ENCODE measurements at places on chromosomes 16 and 17.

- peak; percentile 84 for DNase-seq
Observed at GRCh38 chr16:85141491-85142128, 29.3 kb upstream of the CIBAR2 start.

DNA sequence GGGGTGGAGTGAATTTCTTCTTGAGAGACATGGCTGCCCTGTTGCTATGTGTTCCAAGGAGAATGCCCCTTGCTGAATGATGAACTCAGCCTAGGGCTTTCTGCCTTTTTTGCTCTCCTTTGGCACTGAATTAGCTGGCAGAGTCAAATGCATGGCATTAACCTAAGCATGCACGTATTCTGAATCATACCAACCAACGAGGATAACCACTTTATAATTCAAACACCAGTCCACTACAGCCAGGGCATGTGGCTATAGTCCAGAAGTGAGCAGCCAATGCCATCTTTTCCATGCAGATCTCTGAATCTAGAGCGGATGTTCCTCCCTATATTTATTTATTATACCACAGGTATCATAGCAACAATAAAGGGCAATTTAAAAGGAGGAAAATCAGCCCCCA is 15.7 kb downstream of the TMIGD1 start:
- no peak for DNase-seq

DNA sequence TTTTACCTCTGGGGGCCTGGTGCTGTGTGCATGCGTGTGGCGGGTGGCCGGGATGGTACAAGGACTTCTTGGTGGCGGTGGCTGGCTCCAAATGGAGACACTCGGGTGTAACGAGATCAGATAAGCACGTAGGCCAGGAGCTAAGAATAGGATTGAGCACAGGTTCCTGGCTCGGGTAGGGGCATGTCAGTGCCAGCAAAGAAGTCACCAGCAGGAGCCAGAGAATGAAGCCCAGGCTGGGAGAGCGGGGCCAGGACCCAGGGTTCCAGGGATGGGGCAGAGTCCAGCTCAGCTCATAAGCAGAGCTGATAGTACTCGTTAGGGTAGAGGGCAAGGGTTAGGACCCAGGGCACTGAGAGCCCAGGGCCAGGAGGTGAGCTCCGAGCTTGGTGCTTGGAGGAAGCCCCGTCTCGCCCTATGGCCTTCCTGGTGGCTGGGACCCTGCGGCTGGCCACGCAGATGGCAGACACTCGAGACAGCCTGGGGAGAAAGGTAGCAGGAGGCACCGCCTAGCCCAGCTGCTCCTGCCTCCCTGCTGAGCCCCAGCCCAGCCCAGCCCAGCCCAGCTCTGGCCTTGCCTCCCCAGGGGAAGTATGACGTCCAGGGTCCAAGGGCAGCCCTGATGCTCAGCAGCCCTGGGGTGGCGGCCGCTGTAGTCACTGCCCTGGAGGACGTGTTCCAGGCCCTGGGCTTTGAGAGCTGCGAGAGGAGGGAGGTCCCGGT is 8.9 kb downstream of the ZNF213 start:
- DNase-seq: peak; percentile 35

DNA sequence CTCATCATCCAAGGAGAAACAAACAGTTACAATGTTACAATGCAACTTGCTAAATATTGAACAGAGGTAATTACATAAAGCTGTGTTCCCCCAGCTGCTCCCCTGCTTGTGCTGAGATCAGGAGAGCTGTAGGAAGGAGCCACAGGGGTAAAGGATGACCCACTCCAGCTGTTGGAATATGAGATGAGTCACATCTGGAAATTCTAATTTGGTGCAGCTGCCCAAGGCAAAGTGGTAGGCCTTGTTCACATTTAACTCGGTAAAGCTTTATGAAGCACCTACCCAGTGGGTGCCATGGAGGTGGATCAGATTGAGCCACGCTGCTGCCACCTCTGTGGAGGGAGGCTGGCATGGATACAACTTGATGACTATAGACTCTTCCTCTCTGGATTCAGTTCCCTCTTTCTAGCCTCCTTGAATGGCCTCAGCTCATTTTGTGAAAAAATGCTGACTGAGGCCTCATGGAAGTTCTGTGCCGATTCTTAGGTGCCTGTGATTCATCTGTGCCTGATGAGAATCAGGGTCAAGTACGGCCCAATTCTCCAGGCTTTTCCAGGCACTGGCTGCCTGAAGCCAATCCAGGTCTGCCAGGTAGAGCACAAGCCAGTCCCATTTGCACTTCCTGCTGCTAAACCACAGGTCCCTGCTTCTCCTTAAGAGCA is 7.4 kb downstream of the ZNF689 start:
- DNase-seq: no peak

DNA sequence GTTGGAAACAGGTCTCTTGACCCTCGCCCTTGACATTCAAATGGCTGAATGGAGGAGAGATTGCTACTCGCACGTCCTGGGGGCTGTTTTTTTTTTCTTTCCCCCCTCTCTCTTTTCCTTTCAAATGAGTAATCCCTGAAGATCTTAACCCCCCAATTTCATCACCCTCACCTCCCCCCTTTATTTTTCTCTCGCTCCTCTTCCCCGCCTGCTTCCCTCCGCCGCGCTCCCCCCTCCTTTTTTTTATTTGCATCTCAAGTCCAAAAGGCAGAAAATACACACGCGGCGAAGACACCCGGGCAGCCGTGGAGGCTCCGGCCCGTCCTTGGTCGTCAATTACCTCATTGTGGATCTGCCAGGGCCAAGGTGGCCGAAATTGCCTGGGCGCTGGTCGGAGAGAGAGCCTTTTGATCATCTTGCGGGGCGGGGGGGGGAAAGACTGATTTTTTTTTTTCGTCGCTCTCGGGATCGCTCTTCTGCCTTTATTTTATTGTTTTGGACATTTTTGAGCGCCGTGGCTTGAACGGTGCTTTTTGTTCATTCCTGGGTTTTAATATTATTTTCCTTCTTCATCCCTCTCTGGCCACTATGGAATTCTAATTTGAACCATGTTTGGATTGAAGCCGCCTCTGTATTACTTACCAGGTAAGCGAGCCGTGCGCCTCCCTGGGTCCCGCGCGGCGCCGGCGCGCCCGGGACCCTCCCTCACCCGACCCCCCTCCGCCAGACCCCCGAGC is 57.2 kb upstream of the GSE1 start:
- no peak for DNase-seq

- no peak for DNase-seq
Observed at GRCh38 chr17:62085511-62086408, 20.7 kb upstream of the MED13 start.

DNA sequence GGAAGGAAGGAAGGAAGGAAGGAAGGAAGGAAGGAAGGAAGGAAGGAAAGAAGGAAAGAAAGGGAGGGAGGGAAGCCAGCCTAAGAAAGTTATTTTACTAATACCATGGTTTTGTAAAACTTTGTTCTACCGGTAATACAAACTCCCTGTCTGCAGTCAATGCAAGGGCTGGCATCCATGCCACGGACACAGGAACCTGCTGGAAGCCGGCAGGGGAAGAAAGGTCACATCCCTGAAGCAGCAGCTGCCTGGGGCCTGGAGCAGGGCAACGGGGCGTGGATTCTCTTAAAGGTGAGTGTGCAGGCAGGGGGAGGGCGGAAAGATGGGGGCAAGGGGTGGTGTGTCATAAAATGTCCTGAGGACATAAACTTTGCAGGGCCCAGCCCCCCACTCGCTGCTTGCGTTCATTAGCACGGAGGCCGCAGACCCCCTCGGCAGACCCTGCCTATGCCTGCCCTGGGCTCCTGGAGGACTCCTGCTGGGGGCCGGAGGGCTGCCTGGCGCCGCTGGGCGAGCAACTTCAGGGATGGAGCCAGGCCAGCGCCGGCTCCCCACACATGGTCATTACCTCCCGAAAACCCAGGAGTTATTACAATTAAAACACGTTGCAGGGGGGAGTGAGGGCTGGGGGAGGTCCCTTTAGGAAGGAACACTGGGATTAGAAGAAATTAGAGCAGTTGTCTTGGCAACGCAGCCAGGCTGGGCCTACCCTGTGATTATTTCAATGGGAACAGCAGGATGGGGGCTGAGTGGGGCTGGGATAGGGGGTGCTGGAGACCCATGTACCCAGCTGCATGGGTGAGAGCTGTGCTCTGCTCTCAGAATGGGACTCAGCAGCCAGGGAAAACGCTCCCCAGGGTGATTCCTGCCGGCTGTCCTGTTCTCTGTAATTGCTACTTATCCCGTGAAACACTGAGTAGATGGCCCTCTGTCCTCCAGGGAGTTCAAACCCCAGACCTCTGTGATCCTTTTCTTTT is 257.9 kb downstream of the SOX9 start:
- DNase-seq: no peak

GRCh38 chr17:37699285-37699973 is 45.4 kb downstream of the HNF1B start:
- DNase-seq: no peak

- DNase-seq: no peak
Observed at GRCh38 chr16:82195917-82196494, 26.0 kb upstream of the MPHOSPH6 start.

All from right cardiac atrium (tissue), 5 donors.